Renal cortex interstitium (tissue), 15 donors: ENCODE measurements at places on chromosomes 2 and 18. TPM values are rescaled to one million over a fixed set of nuclear protein-coding genes. Genes with fewer than 3 reads are reported as not detected.

The PRSS56 gene
- polyA plus RNA-seq: 0.09 TPM

DNA sequence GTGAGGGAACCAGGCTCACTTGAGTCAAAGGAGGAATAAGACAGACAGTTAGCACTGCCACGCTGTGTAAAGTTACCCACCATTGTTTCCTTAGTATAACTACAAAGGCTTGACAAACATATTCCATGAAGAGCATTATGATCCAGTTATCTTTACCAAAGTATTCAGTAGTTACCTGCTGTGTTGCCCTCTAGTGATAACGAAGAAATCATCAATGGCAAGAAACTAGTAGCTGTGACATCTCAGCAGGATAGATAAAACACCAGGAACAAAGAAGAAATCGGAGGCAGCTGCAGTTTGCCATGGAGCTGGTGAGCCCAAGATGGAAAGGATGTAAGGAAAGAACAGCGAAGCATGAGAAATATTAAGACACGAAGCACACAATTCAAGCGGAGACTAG lies 215.3 kb upstream of the FSHR start:
- DNase-seq: no peak

DNA sequence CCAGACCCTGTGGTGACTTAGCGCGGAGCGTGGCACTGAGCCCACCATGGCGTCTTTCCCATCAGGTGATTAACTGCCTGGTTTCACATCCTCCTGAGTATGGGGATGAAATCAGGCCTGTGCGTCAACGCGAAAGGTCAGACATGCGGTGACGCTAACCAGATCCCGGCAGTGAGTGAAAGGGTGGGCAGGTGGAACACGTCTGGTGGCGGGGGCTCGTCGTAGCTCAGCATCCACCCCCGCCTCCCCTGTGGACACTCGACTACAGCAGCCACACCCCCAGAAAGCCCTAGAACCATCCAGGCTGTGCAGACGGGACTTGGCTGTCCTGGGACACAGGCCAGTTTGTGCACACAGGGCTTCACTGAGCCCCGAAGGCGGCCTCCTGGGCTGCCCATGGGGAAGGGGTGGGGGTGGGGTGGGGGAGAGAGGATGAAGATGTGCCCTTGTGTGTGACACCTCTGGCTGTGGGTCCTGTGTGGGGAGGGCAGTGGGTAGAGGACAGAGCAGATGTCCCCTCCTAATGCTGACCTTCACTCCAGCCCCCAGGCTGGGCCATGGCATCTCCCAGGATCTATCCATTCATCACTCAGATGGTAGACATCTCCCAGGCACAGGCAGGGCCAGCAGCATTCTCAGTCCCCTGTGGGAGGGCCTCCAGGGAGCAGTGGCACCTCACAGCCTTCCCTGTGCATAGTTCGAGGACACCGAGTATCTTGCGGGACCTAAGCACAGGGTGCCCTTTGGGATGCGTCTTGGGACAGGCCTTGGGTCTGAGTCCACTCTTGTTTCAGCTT lies 27.5 kb downstream of the RAMP1 start:
- no peak for DNase-seq

The AQP12A gene
- 0.38 TPM for polyA plus RNA-seq

DNA sequence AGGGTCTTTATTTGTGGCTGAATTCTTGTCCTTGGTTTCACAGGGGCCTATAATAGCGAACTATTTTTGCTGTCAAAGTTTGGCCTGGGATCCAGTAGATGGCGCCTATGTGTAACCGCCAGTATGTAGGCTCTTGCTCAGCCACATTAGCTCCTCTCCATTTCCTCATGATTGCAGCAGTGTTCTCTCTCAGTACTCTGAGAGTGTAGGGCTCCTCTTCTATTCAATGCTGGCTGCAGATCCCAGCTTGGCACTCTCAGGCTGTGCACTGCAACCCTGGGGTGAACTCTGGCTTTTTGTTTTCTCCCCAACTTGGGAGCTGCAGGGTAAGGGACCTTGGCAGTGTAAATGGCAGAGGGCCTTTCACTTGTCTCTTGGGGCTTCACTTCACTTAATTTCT lies 344.6 kb upstream of the CHAC2 start:
- no peak for DNase-seq

The GPR17 gene
- polyA plus RNA-seq: 2.0 TPM

- DNase-seq: no peak
Measured at GRCh38 chr18:79252904-79253633, 142.7 kb upstream of the NFATC1 start.

- no peak for DNase-seq
Measured at GRCh38 chr2:20222769-20223406, 2.0 kb downstream of the SDC1 start.

DNA sequence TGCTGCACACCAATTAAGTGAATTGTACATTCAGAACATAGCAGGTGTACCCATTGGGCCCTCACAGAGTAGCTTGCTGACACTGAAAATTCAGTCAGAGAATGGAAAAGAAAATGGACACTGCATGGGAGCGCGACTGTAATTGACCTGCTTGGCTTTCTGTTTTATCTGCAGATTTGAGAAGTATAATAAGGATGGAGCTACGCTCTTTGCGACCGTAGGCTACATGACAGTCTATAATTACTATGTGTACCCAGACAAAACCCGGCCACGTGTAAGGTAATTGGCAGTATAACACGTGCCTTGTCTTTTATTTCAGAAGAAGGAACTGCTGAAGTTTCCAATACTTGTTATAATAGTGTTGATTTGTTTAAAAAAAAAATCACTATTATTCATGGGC lies 33.5 kb upstream of the METAP1D start:
- no peak for DNase-seq

The TRPM8 gene
- not detected for polyA plus RNA-seq

DNA sequence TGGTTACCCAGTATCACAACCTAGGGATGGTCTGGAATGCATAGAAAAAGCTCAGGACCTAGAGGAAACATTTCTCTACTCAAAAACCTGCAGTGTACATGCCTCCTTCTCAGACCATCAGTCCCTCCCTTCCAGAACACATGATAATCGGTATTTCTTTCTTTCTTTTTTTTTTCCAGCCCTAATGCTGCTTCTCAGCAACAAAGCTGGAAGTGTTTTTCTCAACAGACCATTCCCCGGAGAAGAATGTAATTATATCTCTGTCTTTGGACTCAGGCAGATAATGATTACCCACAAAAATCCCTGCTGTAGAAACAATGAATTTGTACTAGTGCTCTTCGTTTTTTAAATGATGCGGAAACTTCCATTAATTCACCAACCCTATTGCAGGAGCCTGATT lies 44.1 kb upstream of the NDUFV2 start:
- DNase-seq: no peak

The SERPINB13 gene
- not detected for polyA plus RNA-seq

The DNAJC5G gene
- polyA plus RNA-seq: 1.4 TPM

DNA sequence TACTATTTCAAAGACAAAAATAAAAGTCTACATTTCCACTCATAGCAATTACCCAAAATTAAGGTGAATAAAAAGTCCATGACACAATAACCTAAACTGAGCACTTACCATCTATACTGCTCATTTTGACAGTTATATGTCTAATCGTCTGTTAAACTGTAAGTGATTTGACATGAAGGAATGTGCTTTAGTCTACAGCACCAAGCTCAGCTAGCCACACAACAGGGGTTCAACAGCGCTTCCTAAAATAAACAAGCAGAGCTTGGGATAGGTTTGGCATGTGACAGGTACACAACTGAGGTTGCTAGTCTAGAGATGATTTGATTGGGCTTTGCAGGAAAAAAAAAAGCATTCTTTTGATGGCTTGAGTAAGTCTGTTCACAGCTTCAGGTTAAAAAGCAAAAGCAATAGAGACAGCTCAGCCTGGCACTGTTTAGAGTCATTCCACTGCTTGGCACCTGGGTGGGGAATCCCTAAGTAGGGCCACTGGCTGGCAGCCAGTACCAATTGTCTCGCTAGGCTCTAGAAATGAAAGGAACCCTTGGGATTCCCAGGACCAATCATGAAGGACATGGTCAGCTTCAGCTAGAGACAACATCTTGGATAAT lies 78.6 kb downstream of the BARD1 start:
- DNase-seq: no peak

The CDH20 gene
- polyA plus RNA-seq: 3.7 TPM

The LAMA1 gene
- polyA plus RNA-seq: 75.5 TPM

DNA sequence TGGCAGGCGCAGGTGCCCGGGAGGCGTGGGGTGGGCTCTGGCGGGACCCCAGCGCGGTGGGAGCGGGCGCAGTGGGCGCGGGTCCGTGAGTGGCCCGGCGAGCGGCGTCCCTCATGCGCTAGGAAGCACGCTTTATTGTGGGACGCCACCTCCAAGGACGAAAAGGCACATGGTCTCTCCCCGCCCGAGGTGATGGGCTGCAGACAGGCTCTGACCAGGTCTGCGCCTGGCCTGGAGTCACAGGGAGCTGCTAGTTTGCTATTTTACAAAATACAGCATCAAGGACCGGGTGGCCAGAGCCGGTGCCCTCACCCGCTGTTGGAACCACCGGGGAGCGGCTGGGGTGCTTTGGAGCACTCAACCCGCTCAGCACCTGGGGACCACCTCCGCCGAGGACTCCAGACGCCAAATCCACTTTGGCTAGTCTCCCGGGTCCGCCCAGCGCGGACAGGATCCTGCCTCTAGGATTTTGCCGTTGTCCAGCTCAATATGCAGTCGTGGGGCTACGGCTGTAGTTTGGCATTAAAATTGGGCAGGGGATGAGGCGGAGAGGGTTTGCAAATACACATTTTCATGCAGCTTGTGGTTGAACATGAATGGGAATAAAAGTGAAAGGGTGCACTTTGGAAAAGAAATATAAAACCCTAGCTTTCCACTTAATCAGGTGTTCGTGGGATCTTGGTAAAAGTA lies 65.4 kb downstream of the LRRFIP1 start:
- no peak for DNase-seq

DNA sequence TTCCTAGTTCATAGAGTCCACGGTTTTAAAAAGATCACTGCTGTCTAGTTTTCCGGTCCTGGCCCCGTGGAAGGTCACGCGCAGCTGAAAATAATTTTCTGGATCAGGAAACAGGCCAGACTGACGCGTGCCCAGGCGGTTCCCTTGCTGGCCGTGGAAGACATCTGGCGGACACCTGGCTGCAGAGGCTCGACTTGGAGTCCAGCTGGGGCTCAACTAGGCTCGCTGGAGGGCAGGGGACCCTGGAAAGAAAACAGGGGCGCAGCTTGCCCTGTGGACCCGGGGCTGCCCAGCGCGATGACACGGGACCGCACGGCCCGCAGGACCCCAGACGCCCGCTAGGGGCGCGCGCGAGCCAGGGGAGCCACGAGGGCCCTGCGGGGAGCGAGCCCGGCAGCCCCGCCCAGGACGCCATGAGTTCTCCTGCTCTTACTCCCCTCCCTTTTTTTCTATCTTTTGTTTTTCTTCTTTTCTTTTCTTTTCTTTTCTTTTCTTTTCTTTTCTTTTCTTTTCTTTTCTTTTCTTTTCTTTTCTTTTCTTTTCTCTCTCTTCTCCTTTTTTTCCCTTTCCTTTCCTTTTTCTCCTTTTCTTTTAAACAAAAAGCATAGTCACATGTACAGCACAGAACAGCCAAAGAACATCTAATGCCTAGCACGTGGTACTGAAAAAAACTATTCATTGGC lies 43.2 kb upstream of the UBE2F start:
- peak; percentile 39 for DNase-seq

- DNase-seq: no peak
Measured at GRCh38 chr2:205324355-205324754, 357.9 kb upstream of the NRP2 start.

- no peak for DNase-seq
Measured at GRCh38 chr2:37637190-37637860, 34.1 kb downstream of the CDC42EP3 start.
